Stimulated activated CD8-positive, alpha-beta memory T cell treated with anti-CD3 and anti-CD28 coated beads, Interleukin-12 subunit alpha, Interleukin-12 subunit beta, amount 100 ng/mL, for 4 hours (primary cell): ENCODE measurements at places on chromosomes 1 and 21.

DNA sequence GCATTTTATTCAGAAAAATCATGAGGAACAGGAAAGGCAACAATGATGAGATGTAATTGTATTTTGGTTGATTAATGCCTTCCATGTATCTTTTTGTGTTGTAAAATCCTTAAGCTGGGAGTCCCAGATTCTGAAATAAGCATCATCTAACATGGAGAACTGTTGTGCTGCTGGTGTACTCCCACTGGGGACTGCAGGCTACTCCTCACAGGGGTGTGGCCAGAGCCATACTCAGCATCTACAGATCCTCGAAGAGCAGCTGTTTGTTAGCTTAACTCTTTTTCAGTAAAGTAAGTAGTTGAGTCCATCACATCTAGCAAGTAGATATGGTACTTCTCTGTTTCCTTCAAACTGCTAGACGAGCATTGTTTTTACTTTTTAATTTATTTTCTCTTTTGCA lies 358.0 kb downstream of the BRINP3 start:
- no peak for DNase-seq

GRCh38 chr1:33758698-33759097 lies 105.2 kb upstream of the HMGB4 start:
- DNase-seq: no peak

- DNase-seq: no peak
Measured at GRCh38 chr1:99599678-99600175, 46.2 kb upstream of the PALMD start.

GRCh38 chr1:161195171-161195570 lies 3.7 kb downstream of the ADAMTS4 start:
- no peak for DNase-seq

- DNase-seq: no peak
Measured at GRCh38 chr1:221874285-221875003, 132.6 kb upstream of the DUSP10 start.

GRCh38 chr1:6008084-6008415 lies 15.8 kb upstream of the NPHP4 start:
- DNase-seq: no peak

- no peak for DNase-seq
Measured at GRCh38 chr1:82704393-82704792, 903.7 kb downstream of the ADGRL2 start.

- no peak for DNase-seq
Measured at GRCh38 chr1:34235594-34235993, 58.9 kb downstream of the C1orf94 start.

DNA sequence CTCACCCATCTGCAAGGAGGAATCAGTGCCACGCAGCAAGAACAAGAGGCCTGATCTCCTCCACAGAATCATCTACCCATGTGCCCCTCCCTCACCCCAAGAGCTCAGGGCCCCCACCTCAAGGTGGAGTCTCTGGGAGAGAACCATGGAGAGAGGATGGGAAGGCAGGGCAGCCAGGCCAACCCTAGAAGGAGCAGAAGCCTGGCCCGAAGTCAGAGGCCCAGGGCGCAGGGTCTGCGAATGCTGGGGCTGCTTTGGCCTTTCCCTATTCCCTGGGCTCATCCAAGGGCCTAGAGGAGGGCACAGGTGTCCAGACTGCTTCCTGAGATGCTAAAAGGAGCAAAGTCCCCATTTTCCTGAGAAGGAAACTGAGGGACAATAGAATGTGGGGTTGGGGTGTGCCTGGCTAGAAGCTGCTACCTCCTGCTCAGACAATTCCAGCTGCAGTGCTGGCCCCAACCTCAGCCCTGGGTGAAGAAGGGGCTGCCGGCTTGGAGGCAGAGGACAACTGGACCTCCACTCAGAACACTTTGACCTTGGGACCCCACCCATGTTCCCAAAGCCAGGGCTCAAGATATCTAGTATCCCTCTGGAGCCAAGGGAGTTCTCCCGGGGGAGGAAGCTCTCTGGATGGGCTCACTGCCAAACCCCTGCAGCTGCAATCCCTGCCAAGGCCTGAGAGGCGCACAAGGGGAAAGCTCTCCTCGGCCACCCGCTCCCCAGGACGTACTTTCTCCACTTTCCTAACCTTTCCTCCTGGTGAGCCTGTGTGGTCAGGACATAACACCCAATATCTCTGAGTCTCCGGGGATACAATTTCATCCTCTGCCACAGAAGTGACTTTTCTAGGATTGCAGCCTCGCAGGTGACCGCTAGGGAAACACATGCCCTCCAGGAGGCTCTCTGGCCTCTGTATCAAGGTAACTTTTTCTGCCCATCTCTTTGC lies 16.6 kb upstream of the LEMD1 start:
- DNase-seq: no peak

DNA sequence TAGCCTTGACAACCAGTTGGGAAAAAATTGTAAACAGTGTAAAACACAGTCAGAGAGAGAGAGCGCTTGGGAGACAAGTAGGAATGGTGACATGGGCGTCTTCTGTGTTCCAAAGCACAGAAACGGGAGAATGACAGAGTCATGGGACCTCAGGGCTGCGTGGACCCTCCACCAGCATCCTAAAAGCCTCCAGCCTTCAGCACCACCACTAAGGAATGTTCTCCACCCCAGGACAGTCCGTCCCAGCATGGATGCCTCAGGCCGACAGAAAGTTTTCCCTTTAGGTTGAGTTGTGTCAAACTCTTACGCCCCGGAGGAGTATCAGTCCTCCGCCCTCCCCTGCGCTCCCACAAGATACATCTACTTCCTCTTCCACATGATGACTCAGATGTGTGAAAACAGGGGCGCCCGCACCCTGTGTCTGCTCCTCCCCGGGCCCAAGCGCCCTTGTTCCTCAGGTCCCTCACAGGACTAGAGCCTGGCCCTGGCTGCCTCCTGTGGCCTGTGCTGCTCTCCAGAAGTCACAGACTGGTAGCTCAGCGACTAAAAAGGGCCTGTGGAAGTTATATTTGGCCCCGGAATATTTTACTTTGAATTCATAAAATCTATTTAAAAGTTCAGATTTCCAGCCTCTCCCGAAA lies 63.9 kb upstream of the EFHD2 start:
- DNase-seq: peak; percentile 61

DNA sequence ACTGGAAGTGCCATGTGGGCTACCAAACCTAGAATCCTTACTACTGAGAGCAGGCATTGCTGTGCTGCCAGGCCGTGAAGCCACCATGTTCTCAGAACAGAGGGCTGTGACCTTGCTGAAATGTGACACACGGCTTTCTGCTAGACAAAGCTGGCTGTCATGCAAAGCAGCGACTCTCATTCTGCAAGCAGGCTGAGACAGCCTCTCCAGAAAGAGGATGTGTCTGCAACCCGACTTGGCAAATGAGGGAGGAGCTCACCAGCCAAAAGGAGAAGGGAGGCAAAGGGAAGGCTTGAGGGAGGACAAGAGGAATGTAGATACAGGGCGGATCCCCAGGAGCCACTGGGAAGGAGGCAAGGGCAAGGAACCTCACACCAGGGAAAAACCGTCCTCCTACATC lies 85.7 kb upstream of the KRTAP19-8 start:
- DNase-seq: no peak

GRCh38 chr1:12113433-12114339 lies 50.6 kb downstream of the TNFRSF8 start:
- no peak for DNase-seq

DNA sequence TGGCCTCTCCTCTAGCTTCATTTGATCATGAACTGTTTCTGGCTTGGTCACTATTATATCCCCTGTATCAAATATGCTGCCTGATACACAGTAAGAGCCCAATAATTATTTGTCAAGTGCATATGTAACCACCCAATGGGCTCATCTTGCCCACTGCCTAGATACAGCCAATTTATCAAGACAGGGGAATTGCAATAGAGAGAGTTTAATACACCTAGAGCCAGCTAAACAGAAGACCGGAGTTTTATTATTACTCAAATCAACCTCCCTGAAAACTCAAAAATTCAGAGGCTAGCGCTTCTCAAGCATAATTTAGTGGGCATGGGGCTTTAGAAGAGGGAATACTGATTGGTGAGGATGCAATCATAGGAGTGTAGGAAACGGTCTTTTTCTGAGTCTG lies 18.3 kb upstream of the UAP1 start:
- DNase-seq: no peak

- no peak for DNase-seq
Measured at GRCh38 chr1:62826901-62827300, 43.0 kb downstream of the ATG4C start.

DNA sequence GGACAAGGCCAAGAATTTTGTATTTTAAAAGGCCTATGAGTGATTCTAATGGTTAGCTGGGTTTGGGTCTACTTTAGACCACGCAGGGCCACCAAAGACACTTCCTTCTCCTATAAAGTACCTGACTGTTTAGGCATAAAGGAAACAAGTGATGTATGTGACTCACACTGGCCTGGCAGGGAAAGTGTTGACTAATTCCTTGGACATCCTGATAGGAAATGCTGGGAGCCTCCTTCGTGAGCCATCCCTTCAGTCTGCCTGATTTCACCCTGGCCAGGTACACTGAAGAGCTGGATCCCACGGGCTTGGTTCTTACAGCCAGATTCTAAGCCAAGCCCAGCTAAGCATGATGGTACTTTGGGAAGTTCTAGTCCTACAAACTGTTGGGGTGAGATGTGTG lies 100.5 kb upstream of the HMGB4 start:
- DNase-seq: no peak

- DNase-seq: no peak
Measured at GRCh38 chr1:184225283-184226099, 161.3 kb upstream of the C1orf21 start.

GRCh38 chr1:233587958-233588799 lies 25.7 kb upstream of the KCNK1 start:
- no peak for DNase-seq

DNA sequence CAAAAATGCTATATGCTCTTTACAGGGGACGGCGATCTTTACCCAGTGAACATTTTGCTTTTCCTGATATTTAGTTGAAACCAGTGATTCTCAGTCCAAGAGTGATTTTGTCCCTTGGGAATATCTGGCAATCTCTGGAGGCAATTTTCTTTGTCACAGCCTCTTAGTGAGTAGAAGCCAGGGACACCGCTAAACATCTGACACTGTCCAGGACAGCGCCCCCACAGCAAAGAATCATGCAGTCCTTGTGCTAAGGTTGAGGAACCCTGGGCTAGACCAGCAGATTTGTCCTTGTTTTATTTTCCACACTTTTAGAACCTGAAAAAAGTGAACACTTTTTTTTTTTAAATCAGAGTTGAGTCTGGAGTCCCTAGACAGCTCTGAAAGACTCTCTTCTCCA lies 13.1 kb downstream of the EVA1C start:
- DNase-seq: no peak

GRCh38 chr1:183454377-183454776 lies 17.9 kb upstream of the SMG7 start:
- no peak for DNase-seq

GRCh38 chr1:186330758-186331157 lies 44.3 kb downstream of the TPR start:
- DNase-seq: no peak

- DNase-seq: no peak
Measured at GRCh38 chr21:36325373-36326010, 5.5 kb downstream of the MORC3 start.

DNA sequence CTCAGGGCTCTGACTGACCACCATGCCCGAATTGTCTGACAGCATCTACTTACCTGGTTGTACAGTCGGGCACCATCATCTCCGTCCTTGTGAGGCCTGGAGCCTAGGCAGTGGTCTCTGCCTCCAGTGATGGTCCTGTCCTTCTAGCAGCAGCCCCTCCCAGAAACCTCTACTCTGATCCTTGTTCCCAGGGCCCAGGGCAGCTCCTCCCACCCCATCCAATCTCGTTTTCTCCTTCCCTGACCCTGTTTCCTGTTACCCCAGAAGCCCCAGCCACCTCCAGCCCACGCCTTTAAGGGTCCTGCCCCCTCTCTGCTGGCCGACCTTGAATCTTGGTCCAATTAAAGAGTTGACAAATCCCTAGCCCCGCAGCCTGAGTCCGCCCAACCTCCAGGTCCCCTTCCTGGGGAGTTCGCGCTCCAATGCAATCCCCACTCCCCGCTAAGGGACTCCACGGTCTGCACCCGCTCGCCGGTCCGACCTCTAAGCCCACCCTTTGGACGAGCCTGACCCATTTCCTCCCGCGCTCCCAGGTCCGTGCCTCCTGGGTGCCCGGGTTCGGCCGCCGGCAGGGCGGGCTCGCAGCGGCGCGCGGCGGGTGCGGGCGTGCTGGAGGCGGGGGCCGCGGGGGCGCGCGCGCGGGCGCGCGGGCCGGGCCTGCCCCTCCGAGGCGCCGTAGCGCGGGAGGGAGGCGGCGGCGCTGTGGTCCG lies at the start of gene B4GALT2:
B4GALT2 (plus strand) TSS at position 660 of the 710 bp plus-strand sequence. CDS start 1,951 bp downstream, outside the sequence.
- DNase-seq: peak; percentile 21

DNA sequence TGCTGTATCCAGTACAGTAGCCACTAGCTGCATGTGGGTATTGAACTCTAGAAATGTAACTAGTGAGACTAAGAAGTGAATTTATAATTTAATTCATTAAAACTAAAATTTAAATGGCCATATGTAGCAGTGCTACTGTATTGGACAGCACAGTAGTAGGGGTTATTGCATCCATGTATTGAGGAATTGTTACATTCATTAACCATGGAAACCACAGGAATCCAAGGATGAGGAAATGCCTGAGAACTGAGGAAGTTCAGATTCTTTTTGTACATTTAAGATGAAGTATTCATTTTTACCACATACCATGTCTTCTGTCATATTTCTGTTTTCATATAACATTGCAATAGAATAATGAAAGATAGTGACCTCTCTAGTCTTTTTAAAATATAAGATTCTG lies 2.6 kb downstream of the MTF2 start:
- DNase-seq: no peak

- no peak for DNase-seq
Measured at GRCh38 chr1:20660847-20661206, 342 bp downstream of the DDOST start.

GRCh38 chr1:146012703-146013558 lies 8.6 kb downstream of the HJV start:
- no peak for DNase-seq

- DNase-seq: no peak
Measured at GRCh38 chr1:182615468-182616129, 11.4 kb upstream of the RGS16 start.

- DNase-seq: no peak
Measured at GRCh38 chr1:193392686-193393085, 206.3 kb upstream of the B3GALT2 start.

DNA sequence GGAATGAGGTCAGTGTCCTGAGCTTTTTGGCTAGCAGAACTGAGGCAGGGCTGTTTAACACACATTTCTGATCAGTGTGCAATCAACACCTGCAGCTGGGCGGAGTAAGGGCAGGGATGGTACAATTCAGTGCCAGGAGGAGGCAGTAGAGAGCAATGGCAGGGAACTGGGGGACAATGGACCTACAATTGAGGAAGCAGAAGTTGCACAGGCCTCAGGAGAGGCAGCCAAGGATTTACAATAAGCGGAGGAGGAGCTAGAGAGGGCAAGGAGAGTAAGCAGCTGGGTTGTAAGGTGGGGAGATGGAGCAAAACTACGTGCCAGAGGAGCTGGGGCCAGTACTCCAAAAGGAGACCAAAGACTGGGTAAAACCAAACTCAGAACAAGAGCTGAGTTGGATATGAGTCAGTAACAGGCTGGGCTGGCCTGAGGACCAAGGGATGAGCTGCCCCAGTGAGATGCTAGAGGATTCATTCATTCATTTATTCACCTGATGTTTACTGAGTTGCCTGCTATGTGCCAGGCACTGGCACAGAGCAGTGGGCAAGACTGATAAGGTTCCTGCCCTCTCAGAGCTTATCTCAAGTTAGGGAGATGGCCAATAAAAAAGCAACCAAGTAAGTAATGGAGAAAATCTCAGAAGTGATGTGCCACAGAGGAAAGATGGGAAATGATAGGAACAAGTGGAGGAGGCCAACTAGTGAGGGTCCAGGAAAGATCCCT lies 10.4 kb upstream of the GALE start:
- no peak for DNase-seq

GRCh38 chr1:208535511-208535910 lies 291.3 kb upstream of the PLXNA2 start:
- no peak for DNase-seq

- no peak for DNase-seq
Measured at GRCh38 chr1:109391157-109391556, 6.6 kb downstream of the SORT1 start.
